ENCODE measurements at places on chromosomes 11 and 22. TPM values are rescaled to one million over a fixed set of nuclear protein-coding genes. Genes with fewer than 3 reads are reported as not detected.

DNA sequence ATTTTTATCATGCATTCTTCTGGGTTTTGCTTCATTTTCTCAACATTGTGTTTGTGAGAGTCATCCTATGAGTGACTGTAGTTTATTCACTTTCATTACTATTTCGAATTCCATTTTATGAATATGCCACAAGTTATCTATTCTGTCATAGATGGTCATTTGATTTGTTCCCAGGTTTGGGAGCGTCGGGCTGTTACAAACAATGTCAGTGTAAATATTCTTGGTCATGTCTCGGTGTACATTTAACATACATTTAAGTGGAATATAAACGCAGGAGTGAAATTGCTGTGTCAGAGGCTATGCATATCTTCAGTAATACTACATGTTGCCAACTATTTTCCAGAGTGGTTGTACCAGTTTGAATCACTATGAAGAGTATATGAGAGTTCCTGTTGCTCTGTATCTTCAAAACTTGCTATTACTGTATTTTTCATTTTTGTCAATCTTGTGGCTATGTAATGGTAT is 2.4 kb downstream of the TRIM44 start:
- peaks cover 43% of the 10 kb centered on the region for H3K36me3 ChIP-seq
- H3K27ac ChIP-seq: no peak overlapping the region
- H3K27me3 ChIP-seq: no peaks in the 10 kb centered on the region
- peaks cover 60% of the 10 kb centered on the region for H3K4me1 ChIP-seq
- DNase-seq: no peak
- H3K4me3 ChIP-seq: peak overlapping the region; percentile 2

The IGSF9B gene
- 0.35 TPM for polyA plus RNA-seq

DNA sequence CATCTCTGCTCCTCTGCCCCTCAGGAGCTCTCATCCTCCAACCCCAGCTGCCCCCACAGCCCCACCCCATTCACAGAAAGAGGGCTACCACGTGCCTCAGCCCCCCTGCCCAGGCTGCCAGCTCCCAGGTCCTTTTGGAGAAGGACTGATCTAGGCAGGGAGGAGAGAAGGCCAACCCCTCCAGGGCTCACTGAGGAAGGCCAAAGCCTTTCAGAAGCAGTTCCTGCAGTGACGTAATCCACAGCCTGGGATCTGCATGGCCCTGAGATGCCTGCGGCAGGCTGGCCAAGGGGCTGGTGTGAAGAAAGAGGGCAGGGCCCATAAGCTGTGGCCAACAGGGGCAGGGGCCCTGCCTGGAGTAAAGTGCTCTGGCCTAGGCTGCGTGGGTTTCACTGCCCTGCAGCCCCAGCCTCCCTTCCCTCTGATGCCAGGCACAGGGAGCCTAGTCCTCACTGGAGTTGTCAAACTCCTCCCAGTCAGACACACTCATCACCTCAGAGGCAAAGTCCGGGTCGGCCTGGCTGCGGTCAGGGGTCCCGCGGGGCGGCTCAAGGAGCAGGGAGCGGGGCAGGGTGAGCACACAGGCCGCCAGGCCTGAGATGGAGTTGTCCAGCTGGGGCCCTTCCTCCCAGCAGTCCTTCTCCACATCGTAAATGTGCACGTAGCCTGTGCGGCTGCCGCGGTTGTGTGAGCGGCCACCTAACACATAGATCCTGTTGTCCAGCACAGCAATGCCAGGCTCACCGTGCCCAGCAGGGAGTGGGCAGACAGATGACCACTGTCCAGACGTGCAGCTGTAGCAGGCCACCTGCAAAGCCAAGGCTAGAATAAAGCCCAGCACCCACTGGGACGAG is 4.2 kb upstream of the SCARF2 start:
- no peak overlapping the region for H3K4me3 ChIP-seq
- H3K4me1 ChIP-seq: peaks cover 14% of the 10 kb centered on the region
- peaks cover 44% of the 10 kb centered on the region for H3K36me3 ChIP-seq

DNA sequence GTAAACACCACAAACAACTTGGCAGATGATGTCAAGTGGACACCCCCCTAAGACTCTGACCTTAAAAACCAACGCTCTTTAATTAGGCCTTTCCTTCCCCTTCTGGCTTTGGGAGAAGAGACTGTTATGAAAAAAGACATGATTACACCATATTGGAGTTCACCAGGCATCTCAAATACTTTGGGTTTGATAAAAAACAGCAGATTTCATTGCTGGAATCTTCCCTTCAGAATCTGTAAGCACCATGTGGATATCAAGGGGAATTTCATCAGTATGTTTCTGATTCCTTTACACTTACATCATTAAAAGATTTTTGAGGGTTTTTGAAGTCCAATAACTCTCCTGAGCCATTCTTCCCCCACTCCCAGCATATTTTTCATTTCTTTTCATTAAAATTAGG is 85.6 kb downstream of the KIRREL3 start:
- H3K27me3 ChIP-seq: no peaks in the 10 kb centered on the region
- no peak overlapping the region for H3K4me3 ChIP-seq
- DNase-seq: no peak
- H3K36me3 ChIP-seq: no peaks in the 10 kb centered on the region
- no peak overlapping the region for H3K27ac ChIP-seq

DNA sequence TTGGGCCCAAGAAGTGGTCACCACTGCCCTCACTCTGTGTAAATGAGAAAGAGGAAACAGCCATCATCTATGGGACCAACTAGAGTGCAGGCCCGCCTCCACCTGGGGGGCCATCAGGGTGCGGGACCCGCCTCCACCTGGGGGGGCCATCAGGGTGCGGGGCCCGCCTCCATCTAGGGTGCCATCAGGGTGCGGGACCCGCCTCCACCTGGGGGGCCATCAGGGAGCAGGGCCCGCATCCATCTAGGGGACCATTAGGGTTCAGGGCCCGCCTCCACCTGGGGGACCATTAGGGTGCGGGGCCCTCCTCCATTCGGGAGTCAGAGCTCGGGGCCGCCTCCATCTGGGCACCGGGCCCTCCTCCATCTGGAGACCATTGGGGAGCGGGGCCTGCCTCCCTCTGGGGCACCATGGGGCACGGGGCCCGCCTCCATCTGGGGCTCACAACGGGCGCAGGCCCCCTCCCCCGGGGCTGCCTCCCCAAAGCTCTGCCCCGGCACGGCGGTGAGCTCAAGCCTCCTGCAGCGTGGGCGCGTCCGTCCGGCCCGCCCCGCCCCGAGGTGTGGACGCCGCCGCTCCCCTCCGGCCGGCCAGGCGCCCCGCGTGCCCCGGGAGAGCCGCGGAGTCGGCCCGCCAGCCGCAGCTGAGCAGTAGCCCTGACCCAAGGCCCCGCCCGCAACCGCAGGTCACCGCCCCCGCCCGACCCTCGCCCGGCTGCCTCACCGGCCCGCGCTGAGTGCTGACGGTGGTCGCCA is 512 bp downstream of the TOLLIP start:
- peak overlapping the region; percentile 86 for H3K27ac ChIP-seq
- H3K4me1 ChIP-seq: peaks cover 63% of the 10 kb centered on the region
- H3K36me3 ChIP-seq: peaks cover 13% of the 10 kb centered on the region
- no peaks in the 10 kb centered on the region for H3K27me3 ChIP-seq

DNA sequence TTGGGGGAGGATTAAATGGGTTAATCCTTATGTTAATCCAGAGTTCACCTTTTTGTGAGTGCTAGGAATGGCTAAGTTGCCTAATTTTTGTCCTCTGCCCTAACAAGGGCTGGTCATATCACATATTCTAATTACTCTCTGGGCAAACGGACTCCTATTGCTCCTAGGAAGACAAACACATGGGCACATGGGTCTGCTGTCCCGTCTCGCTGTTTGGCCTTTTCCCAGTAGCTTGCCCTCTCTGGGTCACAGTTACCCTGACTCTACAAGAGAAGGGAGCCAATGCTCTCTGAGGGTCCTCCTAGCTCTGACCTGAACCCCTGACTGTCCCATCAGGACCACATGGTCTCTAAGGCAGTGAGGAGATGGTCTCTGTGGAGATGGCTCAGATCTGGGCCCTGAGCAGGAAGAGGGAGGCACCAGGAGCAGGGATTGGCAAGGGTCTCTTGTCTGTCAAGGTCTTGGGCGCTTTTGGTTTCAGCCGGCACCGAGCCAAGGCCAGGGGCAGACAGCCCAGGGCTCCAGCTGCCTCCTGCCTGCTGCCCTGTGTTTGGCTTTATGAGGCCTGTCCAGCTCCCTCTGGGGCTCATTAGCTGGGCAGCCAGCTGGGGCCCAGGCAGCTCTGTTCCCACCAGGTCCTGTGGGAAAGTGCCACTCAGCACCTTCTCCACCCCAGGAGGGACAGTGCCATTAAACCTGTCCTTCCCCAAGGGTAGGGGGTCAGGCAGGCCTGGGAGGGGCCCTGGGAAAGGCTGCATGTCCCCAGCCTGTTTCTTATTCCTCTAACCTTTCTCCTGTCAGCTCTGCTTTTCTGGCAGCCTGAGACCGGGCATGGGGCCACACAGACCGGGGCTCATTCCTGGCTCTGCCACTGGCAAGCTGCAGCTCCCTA is 559.9 kb downstream of the MN1 start:
- peaks cover 3% of the 10 kb centered on the region for H3K4me1 ChIP-seq
- no peaks in the 10 kb centered on the region for H3K36me3 ChIP-seq
- H3K27me3 ChIP-seq: peaks cover 19% of the 10 kb centered on the region
- no peak overlapping the region for H3K27ac ChIP-seq

GRCh38 chr11:117945047-117945810 is 16.0 kb upstream of the TMPRSS13 start:
- H3K27ac ChIP-seq: no peak overlapping the region
- H3K4me1 ChIP-seq: peaks cover 56% of the 10 kb centered on the region
- H3K36me3 ChIP-seq: no peaks in the 10 kb centered on the region
- no peak overlapping the region for H3K4me3 ChIP-seq
- H3K27me3 ChIP-seq: no peaks in the 10 kb centered on the region

The RASSF10 gene
- not detected for polyA plus RNA-seq

The SPI1 gene
- polyA plus RNA-seq: not detected

The KRTAP5-1 gene
- not detected for polyA plus RNA-seq

- no peak for DNase-seq
- H3K36me3 ChIP-seq: peaks cover 14% of the 10 kb centered on the region
- H3K27ac ChIP-seq: no peak overlapping the region
- H3K4me3 ChIP-seq: no peak overlapping the region
- no peaks in the 10 kb centered on the region for H3K4me1 ChIP-seq
These were observed 39.6 kb upstream of the CTSC start for GRCh38 chr11:88377144-88377543.

The FZD4 gene
- not detected for polyA plus RNA-seq

The CNTF gene
- polyA plus RNA-seq: 0.15 TPM

The TEX54 gene
- polyA plus RNA-seq: 1.6 TPM

The DENND5A gene
- 33.5 TPM for polyA plus RNA-seq

DNA sequence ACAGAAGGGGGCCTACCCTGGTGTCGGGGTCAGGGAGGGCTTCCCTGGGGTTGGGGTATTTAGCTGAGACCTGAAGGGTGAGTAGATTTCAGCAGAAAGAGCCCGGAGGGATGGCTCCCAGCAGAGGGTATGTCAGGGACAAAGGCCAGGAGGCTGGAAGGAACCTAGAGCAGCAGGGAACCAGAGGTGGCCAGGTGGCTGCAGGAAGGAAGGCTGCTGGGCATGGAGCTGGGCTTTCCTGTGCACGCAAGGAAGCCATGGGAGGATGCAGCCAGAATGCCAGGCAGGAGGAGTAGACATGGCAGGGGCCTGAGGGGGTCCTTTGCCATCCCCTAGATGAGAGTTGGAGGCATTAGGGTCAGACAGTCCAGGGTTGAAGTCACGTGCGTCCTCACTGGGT is 27.4 kb upstream of the RELT start:
- H3K4me1 ChIP-seq: no peaks in the 10 kb centered on the region
- H3K4me3 ChIP-seq: no peak overlapping the region
- DNase-seq: no peak
- no peak overlapping the region for H3K27ac ChIP-seq
- H3K27me3 ChIP-seq: no peaks in the 10 kb centered on the region

- no peak overlapping the region for H3K4me3 ChIP-seq
- DNase-seq: no peak
- H3K27ac ChIP-seq: no peak overlapping the region
- peaks cover 5% of the 10 kb centered on the region for H3K27me3 ChIP-seq
- no peaks in the 10 kb centered on the region for H3K36me3 ChIP-seq
These were observed 5.4 kb upstream of the C11orf86 start for GRCh38 chr11:66969584-66970225.

DNA sequence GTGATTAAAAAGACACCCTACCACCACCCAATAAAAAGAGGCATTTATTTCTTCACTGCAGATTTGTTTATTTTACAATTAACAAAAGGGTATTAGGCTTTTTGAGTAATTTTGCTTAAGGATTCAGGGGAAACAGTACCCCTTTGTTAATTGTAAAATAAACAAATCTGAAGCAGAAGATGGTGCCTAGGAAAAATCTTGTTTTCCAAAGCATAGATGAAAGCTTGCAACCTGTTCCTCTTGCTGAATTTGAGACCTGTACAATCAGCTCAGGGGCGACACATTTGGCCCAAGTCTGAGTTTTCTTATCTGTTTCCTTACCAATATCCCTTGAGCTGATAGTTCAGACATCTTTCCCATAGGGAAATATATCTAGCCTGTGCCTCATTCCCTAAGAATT is 171.9 kb downstream of the GRIA4 start:
- H3K4me3 ChIP-seq: no peak overlapping the region
- no peaks in the 10 kb centered on the region for H3K36me3 ChIP-seq
- no peak overlapping the region for H3K27ac ChIP-seq
- no peak for DNase-seq
- no peaks in the 10 kb centered on the region for H3K27me3 ChIP-seq

GRCh38 chr22:35894937-35895708 is 133.5 kb downstream of the RBFOX2 start:
- peaks cover 20% of the 10 kb centered on the region for H3K27me3 ChIP-seq
- peak overlapping the region; percentile 34 for H3K4me3 ChIP-seq
- H3K4me1 ChIP-seq: peaks cover 6% of the 10 kb centered on the region
- no peaks in the 10 kb centered on the region for H3K36me3 ChIP-seq

DNA sequence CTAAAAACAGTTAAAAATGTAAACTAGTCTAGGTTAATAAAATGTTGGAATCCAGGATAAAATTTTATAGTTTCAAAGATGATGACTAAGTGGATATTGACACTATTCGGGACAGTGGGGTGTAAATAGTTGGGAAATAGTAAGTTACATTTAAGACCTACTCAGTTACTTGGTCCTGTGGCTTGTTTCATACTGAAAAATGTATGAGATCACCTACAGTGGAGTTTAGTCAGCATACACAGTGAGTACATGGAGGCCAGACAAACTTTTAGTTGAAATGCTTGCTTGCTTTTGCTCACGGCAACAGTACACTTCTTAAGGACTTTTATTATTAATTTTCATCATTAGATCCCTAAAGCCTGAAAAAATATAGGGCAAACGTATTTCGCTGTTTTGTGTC is 16.1 kb downstream of the TRIM22 start:
- H3K27ac ChIP-seq: peak overlapping the region; percentile 33
- H3K4me1 ChIP-seq: peaks cover 13% of the 10 kb centered on the region
- H3K36me3 ChIP-seq: peaks cover 34% of the 10 kb centered on the region
- no peaks in the 10 kb centered on the region for H3K27me3 ChIP-seq
- DNase-seq: no peak

The NLRP10 gene
- not detected for polyA plus RNA-seq

The KCNQ1 gene
- polyA plus RNA-seq: 10.4 TPM

DNA sequence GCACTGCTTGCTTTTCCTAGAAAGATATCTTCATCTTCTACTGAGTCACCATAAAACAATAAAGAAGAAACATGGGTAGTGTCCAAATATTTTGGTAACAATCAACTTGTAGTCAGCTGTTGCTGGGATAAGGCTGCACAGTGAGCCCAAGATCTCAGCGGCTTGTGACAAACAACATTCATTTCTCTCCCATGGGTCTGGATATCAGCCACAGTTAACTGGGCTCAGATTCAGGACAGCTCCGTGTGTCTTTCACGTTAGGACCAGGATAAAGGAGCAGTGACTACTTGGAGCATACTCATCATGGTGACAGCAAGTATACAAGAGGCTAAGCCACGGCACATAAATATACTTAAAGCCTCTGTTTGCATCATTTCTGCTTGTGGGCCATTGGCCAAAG is 27.9 kb upstream of the GRK3 start:
- H3K4me1 ChIP-seq: no peaks in the 10 kb centered on the region
- DNase-seq: no peak
- H3K4me3 ChIP-seq: no peak overlapping the region
- no peaks in the 10 kb centered on the region for H3K36me3 ChIP-seq
